GM20000 (cell line): ENCODE measurements at places on chromosomes 13 and 19.

GRCh38 chr19:42552086-42553065 is 24.1 kb upstream of the CEACAM1 start:
- no peak for DNase-seq

GRCh38 chr13:99033814-99034213 is 56.0 kb upstream of the DOCK9 start:
- DNase-seq, result peak; percentile 18

DNA sequence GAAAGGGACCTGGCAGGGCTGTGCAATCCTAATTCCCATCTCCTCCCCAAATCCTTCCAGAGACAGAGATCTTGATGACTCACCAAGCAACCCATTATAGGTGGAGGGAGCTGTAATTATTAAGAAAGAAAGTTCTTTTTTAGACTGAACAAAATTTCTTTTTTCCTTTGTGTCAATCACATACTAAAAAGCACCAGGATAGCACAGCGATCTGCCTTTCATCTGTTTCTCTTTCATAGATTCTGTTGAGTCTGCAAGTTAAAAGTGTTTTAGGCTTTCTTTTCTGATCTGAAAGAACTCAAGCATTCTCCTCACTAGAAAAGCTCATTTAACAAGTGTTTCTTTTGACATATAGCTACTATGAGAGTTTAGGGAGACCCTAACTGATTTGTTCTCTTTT is 222.8 kb downstream of the DCT start:
- DNase-seq, result no peak

- peak; percentile 3 for DNase-seq
Measured at GRCh38 chr13:78299832-78300623, 303.3 kb downstream of the POU4F1 start.

- no peak for DNase-seq
Measured at GRCh38 chr19:39446365-39447084, 1.1 kb downstream of the SUPT5H start.

GRCh38 chr19:57812226-57812625 is 2.5 kb downstream of the ZNF552 start:
- DNase-seq, result no peak

- peak; percentile 83 for DNase-seq
Measured at GRCh38 chr19:1618157-1619093, 13.2 kb upstream of the UQCR11 start.

GRCh38 chr19:18834644-18834984 is 2.9 kb downstream of the UPF1 start:
- no peak for DNase-seq

GRCh38 chr19:41930926-41931592 is 2.8 kb upstream of the ERFL start:
- DNase-seq, result no peak

DNA sequence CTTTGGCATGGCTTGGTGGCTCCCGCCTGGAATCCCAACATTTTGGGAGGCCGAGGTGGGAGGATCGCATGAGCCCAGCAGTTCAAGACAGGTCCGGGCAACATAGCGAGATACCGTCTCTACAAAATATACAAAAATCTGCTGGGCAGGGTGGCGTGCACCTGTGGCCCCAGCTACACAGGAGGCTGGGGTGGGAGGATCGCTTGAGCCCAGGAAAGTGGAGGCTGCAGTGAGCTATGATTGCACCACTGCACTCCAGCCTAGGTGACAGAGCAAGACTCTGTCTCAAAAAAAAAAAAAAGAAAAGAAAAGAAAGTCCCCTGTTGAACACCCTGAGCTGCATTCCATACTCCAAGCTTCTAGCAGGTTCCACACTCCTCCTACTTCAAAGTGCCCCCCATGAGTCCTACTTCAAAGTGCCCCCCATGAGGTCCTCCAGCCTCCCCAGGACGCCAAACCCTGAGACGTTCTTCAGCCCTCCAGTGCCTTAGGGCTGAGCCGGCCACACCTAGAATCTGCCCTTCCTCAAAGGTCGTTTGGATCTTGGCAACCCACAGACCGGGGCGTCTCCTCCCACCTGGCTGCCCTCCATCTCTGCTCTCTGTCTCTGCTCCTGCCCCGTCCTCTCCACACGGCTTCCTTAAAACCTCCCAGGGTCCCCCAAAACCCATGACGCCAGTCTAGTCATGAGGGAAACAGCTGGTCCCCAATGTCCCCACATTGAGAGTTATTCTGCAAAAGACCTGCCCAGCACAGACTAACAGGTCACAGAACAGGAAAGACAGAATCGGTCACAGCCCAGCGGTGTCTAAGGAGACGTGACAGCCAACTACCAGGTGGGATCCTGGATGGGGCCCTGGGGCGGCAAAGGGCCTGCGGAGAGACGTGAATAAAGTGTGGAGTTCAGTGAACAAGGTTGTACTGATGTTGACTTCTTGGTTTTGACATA is 4.8 kb downstream of the TJP3 start:
- no peak for DNase-seq

- DNase-seq, result peak; percentile 80
Measured at GRCh38 chr19:42450314-42450934, 7.7 kb upstream of the CXCL17 start.

DNA sequence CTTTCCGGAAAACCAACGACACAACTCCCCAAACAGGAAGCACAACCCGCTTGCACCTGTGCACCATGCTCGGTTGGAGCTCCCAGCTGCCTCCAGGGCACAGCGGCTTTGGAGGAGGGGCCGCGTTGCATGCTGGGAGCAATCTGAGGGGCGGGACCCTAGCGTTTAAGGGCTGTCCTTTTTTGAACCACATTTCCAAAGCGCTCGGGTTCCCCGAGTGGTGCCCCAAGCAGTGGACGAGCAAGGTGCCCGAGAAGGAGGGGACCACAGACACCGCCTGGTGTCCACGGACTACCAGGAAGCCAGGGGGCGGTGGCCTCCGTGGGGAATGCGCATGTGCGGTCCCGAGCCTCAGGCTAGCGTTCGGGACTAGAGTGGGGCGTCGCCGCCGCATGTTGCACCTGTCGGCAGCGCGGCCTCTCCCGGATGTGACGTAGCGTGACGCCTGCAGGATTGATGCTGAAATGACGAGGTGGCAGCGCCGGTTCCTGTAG is 11.9 kb upstream of the ZNF57 start:
- no peak for DNase-seq

GRCh38 chr19:40159744-40160143 is 31.5 kb upstream of the MAP3K10 start:
- DNase-seq, result no peak

DNA sequence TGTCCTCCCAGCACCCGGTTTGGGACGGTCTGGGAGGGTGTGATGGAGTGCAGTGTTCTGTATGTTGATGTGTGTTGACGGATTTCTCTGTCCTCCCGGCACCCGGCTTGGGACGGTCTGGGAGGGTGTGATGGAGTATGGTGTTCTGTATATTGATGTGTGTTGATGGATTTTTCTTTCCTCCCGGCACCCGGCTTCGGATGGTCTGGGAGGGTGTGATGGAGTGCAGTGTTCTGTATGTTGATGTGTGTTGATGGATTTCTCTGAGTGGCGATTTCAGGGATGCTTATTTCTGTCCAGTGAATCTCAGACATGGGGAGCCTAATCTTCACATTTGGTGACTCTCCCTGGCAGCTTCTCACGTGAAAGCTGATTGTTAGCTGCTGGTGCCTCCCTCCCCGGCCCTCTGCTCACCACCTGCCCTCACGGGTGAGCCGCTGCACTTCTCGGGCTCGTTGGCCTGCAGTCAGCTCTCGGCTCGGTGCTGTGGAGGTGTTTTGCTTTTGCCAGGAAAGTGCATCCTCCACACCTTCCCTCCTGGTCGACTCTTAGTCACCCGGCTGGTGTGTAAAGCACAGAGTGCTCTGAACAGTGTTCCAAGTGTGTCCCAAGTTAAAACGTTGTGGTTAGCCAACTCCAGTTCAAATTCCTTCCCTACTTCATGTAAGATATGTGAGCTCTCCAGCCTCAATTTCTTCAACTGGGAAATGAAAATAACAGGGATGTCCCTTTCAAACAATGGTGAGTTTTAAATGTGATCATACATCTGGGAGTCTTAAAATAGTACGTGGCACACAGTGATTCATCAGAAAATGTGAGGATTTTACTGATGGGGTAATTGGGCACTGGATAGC is 54.6 kb downstream of the ATP11A start:
- no peak for DNase-seq

GRCh38 chr19:35337984-35338296 is 9.0 kb downstream of the CD22 start:
- DNase-seq, result no peak

DNA sequence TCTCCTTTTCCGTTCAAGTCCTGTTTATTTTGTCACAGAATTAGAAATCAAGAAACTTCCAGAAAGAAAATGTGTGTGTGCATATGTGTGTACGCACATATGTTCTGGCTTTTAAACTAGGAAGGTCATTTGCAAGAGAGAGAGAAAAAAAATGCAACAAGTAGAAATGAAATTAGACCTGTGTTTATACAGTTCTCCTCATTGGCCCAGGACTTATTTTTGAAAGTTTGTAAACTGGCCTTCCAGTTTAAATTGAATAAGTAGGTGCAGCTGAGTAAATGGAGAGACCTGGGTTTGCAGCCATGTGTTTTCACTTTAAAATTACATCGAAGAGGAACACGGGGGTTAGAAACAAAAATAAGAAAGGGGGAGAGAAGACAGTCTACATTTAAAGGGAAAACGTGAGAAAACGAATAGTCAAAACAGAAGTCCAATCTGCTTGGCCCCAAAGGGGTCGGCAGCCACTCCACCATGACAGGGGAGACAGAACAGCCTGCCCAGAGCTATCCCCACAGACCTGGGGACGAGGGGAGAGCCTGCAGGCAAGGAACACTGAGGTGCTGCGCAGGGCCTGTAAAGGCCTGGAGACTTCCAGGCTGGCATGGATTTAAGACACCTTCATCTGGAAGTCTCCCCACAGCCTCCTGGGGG is 216.8 kb upstream of the MAB21L1 start:
- no peak for DNase-seq

GRCh38 chr13:51659276-51660127 is 75.2 kb downstream of the WDFY2 start:
- DNase-seq, result no peak

- no peak for DNase-seq
Measured at GRCh38 chr13:85997587-85997986, 198.4 kb upstream of the SLITRK6 start.

DNA sequence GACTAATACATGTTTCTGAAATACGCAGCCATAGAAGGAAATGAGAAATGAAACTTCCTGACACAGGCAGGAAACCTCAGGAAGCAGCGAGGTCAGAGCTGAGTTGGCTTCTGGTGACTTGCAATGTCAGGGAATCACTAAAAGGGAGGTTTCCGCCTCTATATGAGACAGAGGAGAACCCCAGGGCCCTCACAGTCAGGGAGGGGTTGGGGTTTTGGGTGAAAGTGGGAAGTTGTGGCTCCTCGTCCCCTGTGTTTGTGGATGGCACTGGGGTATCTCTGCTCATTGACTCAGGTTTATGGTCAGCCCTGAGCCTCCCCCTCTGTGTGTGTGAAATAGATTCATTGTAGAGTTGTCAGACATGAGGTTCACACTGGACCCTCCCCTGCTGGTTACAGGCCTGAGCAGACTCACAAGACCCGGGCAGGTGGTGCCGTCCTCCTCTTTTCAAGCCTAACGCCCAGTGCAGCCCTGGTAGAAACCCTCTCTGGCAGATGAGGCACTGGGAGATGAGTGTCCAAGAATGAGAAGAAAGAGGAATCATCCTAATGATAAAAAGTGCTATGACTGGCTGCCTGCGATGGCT is 5.5 kb upstream of the LILRA6 start:
- DNase-seq, result no peak

DNA sequence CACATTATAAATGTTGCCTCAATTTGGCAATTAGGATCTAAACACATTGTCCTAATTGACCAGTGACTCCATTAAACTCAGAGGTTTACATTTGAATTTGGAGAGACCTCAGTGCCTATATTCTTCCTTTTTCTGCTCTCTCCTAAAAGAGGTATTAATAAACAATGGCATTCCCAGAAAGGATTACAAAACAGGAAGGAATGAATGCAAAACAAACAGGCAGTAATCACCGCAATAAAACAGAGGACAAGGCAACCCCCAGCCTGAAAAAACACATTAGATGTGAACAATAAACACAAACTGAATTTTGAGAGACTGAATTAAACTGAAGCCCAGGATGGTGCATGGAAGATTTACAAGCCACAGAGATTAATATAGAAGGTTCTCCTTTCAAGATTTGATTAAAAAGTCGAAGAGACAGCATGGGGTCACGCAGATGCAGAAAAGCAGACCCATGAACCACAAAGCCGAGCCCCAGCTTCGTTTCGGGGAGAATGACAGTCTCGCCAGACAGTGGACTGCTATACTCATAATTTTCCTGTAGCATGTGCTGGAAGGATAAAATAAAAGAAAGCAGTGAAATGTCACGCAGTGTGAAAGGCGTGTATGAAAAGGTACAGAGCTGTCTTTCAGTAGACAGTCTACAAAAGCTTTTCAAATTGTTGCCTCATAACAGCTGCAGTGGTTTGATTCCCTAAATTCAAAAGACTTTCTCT is 503.0 kb downstream of the LIG4 start:
- no peak for DNase-seq

DNA sequence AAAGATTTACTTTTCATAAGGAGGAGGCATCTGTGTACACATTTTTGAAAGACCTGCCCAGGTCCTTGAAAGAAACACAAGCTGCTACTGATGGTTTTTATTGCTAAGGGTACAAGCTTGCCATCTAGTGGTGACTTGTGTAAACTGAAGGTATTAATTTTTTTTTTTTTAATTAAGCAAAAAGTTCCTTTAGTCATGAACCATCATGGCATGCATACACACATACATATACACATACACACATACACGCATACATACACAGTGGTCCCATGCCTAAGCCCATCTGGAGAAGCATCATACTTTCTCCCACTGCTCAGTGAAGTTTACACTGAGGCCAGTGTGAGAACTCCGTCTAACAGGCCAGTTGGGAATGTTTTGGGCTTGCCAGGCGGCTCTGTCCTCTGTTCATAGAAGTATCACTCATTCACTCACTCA is 312.5 kb downstream of the DCLK1 start:
- peak; percentile 26 for DNase-seq

GRCh38 chr19:2549701-2550191 is 73.8 kb downstream of the GADD45B start:
- DNase-seq, result no peak

GRCh38 chr13:21594715-21595545 is 9.0 kb downstream of the MICU2 start:
- DNase-seq, result no peak

- DNase-seq, result no peak
Measured at GRCh38 chr13:39586151-39586550, 16.8 kb downstream of the LHFPL6 start.

DNA sequence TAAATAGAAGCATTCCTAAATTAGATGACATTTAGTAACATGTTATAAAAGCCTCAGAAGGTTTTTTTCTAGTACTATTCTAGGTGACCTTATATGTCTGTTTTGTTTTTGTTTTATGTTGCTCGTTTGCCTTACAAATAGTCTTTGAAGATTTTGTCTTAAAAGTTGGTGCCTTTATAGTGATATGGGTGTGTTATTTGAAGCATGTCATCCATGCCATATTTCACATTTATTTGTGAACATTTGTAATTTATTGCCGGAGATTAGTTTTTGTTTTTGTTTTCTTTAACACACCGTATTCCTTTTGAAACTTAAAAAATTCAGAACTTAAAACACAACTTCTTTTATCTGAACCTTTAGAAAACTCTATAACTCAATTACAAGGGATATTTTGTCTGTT is 422.8 kb upstream of the PCDH9 start:
- DNase-seq, result no peak
